ENCODE measurements at places on chromosomes 11 and 22.

DNA sequence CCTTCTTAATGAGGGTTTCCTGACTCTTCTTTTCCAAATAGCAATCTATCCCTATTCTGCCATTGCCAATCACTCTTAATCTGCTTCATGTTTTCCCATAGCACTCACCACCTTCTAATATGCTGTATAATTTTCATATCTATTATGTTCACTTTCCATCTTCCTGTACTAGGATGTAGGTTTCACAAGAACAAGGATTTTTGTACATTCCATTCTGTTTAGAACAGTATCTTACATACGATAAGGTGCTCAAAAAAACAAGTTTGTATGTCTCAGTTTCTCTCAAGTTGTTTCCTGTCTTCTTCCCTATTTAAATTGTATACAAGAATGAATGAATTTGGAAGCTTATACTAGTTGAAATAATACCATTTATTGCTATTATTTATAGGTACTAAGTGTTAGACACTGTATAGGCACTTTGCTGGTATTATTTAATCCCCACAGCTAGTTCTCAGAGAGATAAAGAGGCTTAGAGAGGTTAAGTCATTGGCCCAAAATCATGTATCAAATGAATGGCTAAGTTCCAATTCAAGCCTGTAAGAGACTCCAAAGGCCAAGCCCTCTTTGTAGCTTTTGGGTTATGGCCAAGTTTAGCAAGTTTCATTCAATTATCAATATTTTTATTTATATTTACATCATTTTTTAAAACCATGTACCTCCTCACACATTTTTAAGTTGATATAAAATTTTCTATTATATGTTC lies 134.7 kb downstream of the PAX6 start:
- DNase-seq: no peak

DNA sequence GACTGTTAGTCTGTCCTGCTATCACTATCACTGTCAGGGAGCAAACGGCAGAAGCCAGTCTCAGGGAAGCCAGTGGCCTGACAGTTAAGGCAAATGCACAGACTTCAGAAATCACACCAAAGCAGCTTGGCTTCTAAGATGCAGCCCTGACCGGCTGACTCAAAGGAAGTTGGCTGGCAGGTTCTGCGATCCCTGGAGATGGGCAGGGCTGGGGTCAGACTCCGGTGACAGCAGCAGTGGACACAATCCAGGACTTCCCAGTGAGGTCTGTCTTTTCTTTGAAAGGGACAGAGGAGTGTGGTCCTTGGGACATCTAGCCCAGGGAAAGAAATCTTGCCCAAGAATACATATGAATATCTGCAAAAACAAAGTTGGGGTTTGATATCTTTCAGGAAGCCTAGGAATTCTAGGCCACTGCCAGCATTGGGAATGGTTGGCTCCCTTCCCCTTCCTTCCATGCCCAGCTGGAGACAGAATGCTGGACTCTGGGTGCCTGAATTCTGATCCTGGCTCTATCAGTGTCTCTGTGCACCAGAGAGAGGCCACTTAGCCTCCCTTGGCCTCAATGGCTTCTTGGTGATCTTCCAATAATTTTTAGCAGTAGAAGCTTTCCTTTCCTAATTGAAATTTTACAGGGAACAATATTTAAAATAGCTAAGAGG lies 108.9 kb downstream of the KIRREL3 start:
- no peak for DNase-seq

DNA sequence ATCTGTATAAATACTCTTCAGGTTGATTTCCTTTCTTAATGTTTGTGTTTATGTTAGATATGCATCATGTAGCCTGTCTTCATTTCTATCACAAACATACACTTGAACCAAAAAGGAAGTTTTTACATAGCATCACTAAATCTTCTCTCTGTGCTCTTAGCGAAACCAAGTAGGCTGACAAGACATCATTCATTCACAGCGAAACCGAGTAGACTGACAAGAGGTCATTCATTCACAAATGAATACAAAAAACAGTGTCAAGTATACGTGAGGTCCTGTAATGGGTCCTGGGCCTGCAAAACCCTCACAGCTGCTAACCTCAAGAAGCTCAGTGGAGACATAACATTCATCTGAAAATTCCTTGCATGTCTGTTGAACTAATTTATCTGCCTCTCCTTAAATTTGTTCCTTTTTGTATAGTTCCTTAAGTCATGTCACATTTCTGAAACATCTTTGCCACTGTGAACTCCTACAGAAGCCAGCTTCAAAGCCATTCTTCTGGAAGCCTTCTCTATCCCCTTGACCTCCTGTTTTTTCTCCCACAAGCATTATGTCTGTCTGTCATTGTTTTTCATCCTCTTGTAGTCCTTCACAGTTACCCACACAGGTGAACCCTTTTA lies 9.8 kb upstream of the HBE1 start:
- DNase-seq: no peak

GRCh38 chr11:415640-416041 lies 842 bp upstream of the SIGIRR start:
- no peak for DNase-seq

- DNase-seq: no peak
Measured at GRCh38 chr11:75523189-75523588, 2.6 kb downstream of the GDPD5 start.

- no peak for DNase-seq
Measured at GRCh38 chr11:119747868-119748660, 19.1 kb upstream of the NECTIN1 start.

GRCh38 chr11:125348674-125349309 lies 147.3 kb downstream of the FEZ1 start:
- no peak for DNase-seq

DNA sequence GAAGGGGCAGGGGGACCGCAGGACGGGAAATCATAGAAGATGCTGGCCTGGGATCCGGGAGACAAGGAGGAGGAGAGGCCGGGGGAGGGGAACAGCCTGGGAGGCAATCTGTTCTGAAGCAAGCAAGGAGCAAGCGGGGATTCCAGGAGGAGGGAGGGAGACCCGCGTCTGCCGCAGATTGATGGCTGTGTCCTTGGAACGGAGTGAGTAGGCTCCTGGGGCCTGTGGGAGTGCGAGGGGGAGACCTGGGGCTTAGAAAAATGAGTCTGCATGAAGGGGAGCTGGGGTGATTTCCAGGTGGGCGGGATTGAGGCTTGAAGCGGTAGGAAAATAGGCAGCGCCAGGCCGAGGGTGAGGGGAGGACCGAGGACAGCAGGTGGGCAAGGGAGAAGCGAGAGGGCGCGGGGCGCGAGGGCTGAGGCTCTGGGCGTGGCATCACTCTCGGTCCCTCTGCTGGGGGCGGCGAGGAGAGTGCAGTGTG lies 1.6 kb upstream of the LRRC55 start:
- no peak for DNase-seq

DNA sequence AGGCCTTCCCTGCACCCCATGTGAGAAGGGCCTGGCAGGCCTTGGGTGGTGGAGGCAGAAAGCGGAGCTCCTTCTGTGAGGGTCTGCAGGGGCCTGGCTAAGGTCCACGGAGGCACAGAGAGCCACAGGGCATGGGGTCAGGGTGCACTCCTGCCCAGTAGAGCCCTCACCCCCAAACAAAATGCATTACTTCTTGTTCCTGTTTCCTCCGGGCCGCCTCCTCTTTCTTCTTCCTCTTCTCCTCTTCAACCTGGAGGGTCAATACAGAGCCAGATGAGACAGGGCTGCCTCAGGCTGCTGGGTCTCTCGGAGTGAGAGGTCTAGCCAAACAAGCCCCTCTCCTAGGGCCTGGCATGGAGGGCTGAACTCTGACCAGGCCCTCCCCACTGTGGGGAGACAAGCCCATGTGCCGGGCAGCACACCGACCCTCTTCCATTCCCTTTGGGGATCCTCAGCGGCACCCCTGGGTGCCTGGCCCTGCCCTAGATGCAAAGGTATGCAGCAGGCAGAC lies 10.3 kb upstream of the NAP1L4 start:
- no peak for DNase-seq

DNA sequence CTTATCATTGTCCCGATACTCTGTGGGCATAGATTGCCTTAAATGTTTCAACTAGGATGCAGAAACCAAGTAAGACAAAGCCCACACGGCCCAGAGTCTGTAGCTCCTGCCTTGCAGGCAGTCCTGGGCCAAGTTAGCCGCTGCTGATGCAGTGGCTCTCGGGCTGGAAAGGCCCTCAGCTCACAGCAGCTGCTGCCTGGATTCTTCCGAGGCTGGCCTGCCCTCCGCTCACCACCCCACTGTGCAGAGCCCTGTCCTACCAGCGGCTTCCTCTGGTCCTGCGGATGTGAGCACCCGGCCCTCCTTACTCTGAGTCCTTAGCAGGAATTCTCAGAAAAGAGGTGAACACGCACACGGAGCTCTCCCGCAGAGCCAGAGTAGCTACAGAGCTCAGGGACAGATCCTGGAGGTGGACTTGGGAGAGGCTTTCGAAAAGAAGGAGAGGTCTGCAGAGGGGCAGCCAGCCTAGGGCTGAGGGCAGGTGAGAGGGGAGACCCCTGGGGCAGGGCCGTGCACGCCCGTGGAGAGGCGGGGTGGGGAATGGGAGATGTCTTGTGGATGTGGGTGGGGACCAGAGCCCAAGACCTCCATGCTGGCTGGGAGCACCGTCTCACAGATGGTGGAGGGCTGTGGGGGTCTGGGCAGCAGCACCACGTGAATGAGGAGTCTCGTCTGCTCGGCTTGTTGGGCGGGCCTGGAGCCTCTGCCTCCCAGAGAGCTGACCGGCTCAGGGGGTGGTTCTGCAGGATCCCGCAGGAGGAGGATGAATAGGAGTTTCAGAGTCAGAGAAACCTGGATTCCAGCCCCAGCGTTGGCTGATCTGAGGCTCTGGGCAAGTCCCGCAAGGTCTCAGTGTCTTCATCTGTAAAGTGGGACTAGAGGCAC lies 117.4 kb upstream of the B3GAT1 start:
- no peak for DNase-seq

GRCh38 chr11:85483861-85484260 lies 143.3 kb downstream of the DLG2 start:
- no peak for DNase-seq

GRCh38 chr11:9172389-9172788 lies 81.0 kb upstream of the SCUBE2 start:
- DNase-seq: no peak

- no peak for DNase-seq
Measured at GRCh38 chr22:43408009-43408408, 3.8 kb upstream of the MPPED1 start.

DNA sequence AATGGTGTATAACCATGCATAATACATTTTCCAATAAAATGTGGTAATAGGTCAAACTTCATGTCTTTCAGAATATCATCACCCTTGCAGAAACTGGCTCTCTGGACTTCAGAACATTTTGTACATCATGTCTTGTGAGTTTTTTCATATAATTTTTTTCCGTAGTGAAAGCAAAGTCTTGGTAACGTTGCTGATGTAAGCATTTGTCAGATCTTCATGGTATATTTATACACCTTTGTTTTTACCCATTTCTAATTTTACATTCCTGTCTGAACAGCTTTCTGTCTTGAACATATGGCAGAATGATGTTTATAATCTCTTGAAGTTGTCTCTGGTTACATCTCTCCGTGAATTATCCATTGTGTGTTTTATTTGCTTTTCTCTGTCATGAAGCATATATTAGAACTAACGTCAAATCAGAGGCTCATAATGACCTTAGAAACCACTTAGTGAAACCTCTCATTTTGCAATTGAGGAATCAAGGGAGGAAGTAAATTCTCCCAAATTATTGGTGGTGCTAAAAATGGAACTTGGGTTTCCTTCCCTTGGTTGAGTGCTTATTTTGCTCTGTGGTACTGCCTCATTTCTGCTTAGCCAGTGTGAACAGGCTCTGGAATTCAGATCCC lies 37.4 kb downstream of the CSRP3 start:
- DNase-seq: peak; percentile 26

GRCh38 chr11:45180848-45181192 lies 34.4 kb downstream of the PRDM11 start:
- DNase-seq: no peak

- no peak for DNase-seq
Measured at GRCh38 chr11:75792127-75792731, 22.8 kb upstream of the UVRAG start.

DNA sequence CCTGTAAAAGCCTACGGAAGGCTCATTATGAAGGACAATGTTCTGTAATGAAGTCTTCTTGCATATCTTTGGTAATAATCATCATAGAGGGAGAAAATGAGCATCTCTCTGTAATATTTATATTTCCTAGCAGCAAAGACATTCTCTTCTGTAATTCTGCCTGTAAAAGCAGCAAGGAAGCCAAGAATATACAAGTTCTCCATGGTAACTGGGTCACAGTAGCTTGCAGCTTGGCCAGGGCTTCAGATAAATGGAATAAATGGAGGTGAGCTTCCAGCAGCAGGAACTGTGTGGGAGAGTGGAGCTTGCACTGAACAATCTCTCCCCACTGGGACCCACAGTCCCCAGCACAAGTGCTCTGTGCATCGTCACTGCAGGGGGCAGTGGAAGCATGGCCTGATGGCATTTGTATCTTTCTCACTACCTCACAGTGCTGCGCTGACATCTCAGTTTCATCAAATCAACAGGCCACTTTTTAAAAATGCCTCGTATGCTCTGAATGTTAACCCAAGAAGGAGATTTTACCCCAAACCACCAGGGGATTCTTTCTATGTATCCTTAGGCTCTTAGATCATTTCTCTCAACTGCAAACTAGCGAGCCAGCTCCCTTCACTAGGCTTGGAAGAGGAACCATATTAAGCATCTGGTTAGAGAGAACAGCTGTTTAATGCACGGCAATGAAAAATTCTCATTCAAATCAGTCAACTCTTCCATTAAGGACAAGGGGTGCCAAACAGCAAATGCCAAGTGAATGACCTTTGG lies 1059.7 kb downstream of the OPCML start:
- DNase-seq: no peak

DNA sequence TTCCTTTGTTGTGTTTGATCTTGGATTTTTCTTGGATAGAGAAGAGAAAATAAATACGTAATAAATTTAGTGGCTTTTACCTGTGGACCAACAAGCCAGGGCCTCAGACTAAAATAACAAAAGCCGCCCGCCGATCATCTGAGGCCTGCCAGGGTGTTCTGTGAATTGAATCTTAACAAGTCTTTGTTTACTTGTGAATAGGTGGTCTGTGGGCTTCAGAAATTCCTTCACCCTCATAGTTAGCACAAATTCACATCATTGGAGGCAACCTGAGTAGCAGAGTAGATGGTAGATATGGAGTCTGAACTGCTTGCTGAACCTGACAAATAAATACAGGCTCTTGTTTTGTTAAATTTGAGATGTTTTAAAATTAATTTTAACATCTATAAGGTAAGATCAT lies 176.3 kb upstream of the MTNR1B start:
- DNase-seq: no peak

- no peak for DNase-seq
Measured at GRCh38 chr11:10969387-10969786, 111.5 kb upstream of the ZBED5 start.

GRCh38 chr11:134543645-134544044 lies 131.6 kb upstream of the B3GAT1 start:
- DNase-seq: no peak

GRCh38 chr11:108369064-108369463 lies 98.3 kb downstream of the C11orf65 start:
- DNase-seq: no peak

DNA sequence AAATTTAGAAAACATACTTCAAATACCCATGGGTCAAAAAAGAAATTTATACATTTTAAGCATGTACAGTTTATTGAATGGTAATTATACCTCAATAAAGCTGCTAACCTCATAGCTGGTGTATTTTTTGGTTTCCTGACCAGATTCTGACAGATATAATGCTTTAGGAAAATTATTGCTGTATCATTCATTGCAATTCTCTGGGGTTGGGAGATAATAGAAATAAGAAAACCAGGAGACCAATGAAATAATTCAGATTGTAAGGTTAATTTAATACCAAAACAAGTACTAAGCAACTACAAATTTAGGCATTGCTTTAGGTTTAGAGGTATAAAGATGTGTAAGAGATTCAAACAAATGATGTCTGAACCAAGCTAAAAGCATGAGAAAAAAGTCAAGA lies 120.1 kb downstream of the ENTHD1 start:
- DNase-seq: no peak

Data from NCI-H2107 (cell line).